ENCODE measurements at places on chromosomes 2 and 18.

- DNase-seq, result no peak
These were observed 334.5 kb downstream of the ARHGAP15 start for GRCh38 chr2:143463719-143464118.

GRCh38 chr18:22109535-22109934, 59.9 kb upstream of the GATA6 start:
- no peak for DNase-seq

DNA sequence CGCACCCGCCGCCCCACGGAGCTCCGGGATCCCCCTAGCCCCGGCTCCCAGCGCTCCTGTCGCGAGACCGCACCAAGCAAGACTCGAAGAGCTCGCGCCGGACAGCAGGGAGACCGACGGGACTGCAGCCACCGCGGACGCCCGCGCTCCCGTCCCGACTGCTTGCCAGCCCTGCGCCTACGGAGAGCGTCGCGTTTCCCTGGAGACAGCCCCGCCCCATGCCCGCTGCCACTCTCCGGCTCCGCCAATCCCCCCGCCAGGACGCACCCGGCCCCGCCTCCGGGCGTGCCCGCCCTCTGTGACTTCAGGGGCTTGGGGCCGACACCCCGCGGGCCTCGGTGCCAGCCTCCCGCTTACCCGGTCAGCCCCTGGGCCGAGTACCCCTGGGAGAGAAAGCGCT, at the start of gene ANKMY1:
Gene ANKMY1, minus strand, starts transcription at position 181 of the 400 bp plus-strand sequence. CDS start 653 bp downstream, outside the sequence.
- DNase-seq, result no peak

- no peak for DNase-seq
These were observed 251.0 kb upstream of the MGAT5 start for GRCh38 chr2:134002921-134003320.

GRCh38 chr2:230000118-230000841, 68.4 kb downstream of the SLC16A14 start:
- no peak for DNase-seq

DNA sequence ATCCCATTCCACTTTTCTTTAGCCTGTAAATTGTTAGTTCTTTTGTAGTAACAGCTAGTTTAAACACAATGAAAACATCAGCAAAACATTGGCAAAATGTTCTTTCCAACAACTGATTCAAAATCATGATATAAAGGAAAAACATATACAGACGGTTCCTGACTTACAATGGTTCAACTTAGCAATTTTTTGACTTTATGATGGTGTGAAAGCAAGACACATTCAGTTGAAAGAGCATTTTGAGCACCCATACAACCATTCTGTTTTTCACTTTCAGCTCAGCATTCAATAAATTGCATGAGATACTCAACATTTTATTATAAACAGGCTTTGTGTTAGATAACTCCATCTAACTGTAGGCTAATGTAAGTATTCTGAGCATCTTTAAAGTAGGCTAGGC, 185.1 kb downstream of the NOL4 start:
- no peak for DNase-seq

DNA sequence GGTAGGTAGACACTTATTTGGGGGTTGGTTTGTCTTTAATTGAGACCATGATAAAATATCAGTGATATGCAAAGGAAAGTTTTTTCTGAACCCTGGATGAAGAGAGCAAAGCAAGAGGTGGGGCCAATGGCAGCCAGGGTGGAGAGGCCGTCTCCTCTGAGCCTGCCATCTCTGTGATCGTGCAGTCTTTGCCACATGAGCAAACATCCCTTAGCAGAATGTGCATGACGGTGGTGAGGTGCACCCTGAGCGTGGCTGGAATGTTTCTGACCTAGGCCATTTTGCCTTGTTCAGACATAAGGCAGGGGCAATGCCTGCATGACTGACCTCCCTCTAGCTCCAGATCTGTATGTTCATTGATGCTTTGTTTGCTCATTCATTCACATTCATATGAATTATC, 6.0 kb downstream of the NCK2 start:
- DNase-seq, result no peak

GRCh38 chr18:54013452-54013851, 211.0 kb downstream of the MBD2 start:
- no peak for DNase-seq

DNA sequence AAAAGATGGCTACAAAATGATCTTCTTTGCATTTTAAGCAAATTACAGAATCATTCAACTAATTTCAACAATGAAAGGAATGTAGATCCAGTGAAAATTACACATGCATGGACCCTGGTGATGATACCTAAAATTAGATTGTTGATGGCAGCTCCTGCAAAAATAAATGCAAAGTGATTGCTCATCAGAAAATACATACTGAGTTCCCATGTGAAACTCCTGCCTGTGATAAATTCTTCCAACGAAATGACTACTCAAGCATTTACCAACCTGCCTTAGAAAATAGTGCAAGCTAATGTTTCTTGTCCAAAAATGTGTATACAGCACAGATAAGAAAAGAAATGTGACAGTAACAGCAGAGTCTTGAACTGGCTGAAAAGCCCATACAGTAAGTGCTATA, 300.0 kb upstream of the REV1 start:
- no peak for DNase-seq

GRCh38 chr2:85213901-85214512, 80.8 kb downstream of the TCF7L1 start:
- no peak for DNase-seq

- no peak for DNase-seq
These were observed 705.7 kb upstream of the SALL3 start for GRCh38 chr18:78273876-78274275.

GRCh38 chr2:128786741-128787478, 468.2 kb upstream of the HS6ST1 start:
- DNase-seq, result no peak

DNA sequence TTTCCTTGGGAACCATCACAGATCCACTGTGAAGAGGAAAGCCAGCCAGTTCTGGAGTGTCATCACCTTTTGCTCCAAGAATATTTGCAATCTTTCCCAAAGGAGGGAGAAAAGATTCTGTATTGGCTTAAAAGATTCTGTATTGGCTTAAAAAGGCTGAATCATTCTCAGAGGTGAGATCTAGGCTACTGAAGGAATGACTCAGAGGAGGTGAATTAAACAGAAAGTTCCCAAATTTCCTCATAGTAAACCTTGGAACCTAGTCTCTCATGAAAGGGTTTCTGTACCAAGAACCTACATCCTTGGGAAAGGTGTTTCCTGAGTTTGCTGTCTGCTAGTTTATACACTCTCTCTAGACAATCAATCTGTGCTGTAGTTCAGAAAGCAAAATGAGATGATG, 34.1 kb upstream of the GRB14 start:
- DNase-seq, result no peak

DNA sequence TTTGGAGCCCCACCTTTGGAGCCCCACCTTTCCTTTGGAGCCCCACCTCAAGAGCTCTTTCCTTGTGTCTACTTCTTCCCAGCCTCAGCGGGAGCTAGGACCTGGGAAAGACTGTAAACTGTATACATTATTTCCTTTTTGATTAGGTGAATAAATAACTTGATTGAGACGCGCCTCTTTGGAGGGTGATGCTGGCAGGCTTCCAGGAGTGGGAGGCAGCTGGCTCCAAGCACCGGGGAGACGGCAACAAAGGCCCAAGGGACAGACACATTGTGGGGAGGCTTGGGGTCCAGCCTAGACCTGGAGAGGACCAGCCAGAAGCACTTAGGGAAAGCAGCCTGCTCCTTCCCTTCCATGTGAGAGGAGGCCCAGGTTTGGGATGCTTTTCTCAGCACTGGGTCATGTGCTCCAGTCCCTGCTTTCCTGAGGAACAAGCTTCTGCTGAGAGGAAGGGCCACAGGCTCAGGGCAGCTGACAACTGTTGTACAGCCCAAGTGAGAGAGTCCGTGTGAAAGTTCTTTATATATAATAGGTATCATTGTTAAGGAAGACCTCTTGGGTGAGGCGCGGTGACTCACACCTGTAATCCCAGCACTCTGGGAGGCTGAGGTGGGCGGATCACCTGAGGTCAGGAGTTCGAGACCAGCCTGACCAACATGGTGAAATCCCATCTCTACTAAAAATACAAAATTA, 297.2 kb upstream of the SLC14A2 start:
- DNase-seq, result no peak
